Stomach (tissue), 19 donors: ENCODE measurements at places on chromosomes 7 and 10. TPM values are rescaled to one million over a fixed set of nuclear protein-coding genes. Genes with fewer than 3 reads are reported as not detected.

- H3K4me1 ChIP-seq = no peaks in the 10 kb centered on the region
- H3K27me3 ChIP-seq = no peaks in the 10 kb centered on the region
- no peak overlapping the region for H3K4me3 ChIP-seq
- DNase-seq = peak; percentile 66
- no peak overlapping the region for H3K27ac ChIP-seq
These were observed 24.0 kb downstream of the HABP2 start for GRCh38 chr10:113576852-113577251.

DNA sequence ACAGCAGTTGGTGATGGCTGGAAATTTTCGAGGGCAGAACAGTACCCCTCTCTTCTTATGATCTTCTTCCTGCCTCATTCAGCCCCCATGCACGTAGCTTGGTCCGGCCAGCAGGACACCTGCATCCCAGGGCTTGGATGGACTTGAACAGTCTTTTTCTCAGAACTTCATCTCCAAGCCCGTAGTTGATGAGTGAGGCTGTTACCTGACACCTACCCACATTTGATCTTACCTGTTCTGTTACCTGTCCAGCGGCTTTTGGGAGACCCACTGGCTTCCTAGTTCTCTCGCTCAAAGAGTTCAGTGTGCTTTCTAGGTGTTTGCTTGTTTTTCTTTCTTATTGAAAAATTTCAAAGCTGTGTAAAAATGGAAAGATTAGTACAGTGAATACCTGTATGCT is 212.2 kb downstream of the CUX1 start:
- DNase-seq = no peak
- H3K36me3 ChIP-seq = peaks cover 39% of the 10 kb centered on the region
- no peak overlapping the region for H3K4me3 ChIP-seq
- H3K27ac ChIP-seq = no peak overlapping the region
- no peaks in the 10 kb centered on the region for H3K27me3 ChIP-seq

DNA sequence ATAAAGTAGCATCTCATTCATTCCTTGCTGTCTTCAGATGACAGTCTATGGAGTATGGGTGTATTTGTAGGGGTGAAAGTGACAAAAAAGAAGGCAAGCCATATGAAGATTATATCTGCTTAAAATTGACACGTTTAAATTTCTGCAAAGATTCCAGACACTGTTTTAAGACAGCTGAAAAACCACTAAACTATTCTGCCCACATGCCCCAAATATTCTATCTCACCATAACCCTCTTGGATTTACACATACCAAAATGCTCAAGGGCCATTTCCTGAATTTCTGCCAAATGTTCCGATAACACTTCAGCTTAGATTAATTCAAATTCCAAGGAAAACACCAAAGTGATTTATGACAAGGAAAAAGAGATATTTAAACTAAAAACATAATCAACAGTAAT is 99.9 kb upstream of the IL6 start:
- H3K4me1 ChIP-seq = no peaks in the 10 kb centered on the region
- no peak overlapping the region for H3K4me3 ChIP-seq
- H3K36me3 ChIP-seq = no peaks in the 10 kb centered on the region
- H3K27ac ChIP-seq = no peak overlapping the region
- H3K27me3 ChIP-seq = no peaks in the 10 kb centered on the region
- DNase-seq = no peak

- H3K27ac ChIP-seq = peak overlapping the region; percentile 50
- DNase-seq = no peak
- peaks cover 23% of the 10 kb centered on the region for H3K27me3 ChIP-seq
- peaks cover 8% of the 10 kb centered on the region for H3K4me1 ChIP-seq
- H3K4me3 ChIP-seq = peak overlapping the region; percentile 25
- H3K36me3 ChIP-seq = no peaks in the 10 kb centered on the region
These were observed 46.0 kb downstream of the ZNF777 start for GRCh38 chr7:149414745-149415390.

GRCh38 chr10:112746329-112746728 is 203.7 kb upstream of the TCF7L2 start:
- H3K4me1 ChIP-seq = peaks cover 12% of the 10 kb centered on the region
- no peak for DNase-seq
- H3K27ac ChIP-seq = no peak overlapping the region
- H3K36me3 ChIP-seq = no peaks in the 10 kb centered on the region

DNA sequence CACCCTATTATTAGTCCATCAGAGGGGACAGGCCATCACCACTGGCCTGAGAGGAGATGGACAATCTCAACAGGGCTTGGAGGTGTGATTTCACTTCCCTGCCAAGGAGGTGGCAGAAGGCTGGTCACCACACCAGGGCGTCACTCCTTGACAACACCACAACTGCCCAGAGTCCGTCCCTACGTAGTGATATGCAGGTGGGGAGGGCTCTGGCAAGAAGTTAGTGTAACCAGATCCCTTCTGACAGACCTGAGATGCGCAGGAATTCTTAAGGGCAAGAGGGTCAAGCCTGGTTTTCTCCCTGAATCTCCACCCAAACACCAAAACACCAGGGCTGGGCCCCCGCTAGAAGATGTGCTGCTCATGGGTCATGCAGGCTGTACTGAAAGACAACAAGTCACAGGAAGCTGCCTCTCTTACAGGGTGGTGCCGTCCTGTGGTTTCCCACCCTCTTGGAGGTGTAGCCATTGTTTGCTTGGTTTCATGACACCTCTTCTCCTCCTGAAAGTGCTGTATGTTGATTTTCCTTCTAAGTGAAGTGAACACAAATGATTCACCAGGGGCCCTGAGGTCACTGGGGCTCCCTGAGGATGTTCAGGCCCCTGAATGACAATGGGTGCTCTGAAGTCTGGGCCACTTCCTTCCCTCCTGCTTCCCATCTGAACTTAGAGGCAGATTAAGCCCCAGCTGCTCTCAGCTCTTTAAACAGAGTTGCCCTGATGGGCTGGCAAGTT is 27.1 kb downstream of the ATXN7L1 start:
- no peak for DNase-seq
- no peaks in the 10 kb centered on the region for H3K4me1 ChIP-seq
- H3K27ac ChIP-seq = no peak overlapping the region
- no peaks in the 10 kb centered on the region for H3K36me3 ChIP-seq
- H3K4me3 ChIP-seq = no peak overlapping the region

DNA sequence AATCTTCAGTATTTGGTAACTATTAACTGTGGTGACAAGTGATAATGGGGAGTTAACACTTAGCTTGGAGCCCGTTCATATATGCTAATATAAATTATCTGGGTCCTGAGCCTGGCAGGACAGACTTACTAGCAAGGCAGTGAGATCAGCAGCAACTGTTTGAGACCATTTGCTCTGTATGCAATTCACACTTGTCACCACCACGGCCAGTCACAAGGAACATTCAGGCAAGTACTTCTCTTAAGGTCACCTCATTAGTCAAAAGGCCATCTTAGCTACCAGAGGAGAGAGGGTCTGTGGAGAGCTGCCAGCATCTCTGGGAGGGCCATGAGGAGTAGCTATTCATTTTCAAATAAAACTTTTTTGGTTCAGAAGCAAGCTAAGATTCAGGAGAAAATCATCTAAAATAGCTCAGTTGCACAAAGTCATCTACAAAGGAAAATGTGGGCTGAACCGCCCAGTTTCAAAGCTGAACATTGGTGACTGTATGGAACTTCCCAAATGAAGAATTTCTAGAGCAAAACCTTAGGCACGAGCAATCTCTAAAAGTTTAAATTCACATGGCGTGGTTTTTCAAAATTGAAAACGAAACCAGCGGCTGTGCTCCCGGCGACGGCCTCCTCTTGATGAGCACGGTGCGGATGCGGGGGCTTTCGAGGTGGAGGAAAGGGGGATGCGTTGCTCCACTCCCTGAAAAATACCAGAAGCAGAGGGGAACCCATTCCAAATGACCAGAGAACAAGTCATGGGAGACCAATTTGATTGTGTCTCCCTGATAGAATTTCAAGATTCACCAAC is 233.5 kb upstream of the MGMT start:
- H3K4me1 ChIP-seq = no peaks in the 10 kb centered on the region
- no peak overlapping the region for H3K27ac ChIP-seq
- no peaks in the 10 kb centered on the region for H3K36me3 ChIP-seq
- H3K4me3 ChIP-seq = no peak overlapping the region
- H3K27me3 ChIP-seq = no peaks in the 10 kb centered on the region
- no peak for DNase-seq

DNA sequence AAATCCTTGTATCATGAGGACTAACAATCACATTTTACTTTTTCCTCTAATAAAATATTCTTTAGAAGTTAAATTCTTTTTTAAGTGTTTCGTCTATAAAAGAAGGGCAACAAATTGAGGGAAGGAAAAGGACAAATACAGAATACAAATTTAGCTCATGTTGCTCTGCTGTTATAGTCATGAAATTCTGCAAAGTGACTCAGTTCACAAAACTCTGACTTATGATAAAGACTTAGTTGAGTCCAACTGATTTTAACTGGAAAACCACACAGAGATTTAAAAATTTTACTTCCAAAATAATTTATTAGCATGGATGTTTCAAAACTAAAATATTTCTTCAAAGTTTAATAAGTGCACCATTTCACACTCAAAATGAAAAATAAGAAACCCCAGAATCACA is 75.0 kb upstream of the GPR22 start:
- H3K27me3 ChIP-seq = no peaks in the 10 kb centered on the region
- peaks cover 7% of the 10 kb centered on the region for H3K36me3 ChIP-seq
- no peak overlapping the region for H3K4me3 ChIP-seq
- no peaks in the 10 kb centered on the region for H3K4me1 ChIP-seq
- no peak for DNase-seq
- no peak overlapping the region for H3K27ac ChIP-seq

- H3K27ac ChIP-seq = no peak overlapping the region
- no peak for DNase-seq
- H3K36me3 ChIP-seq = no peaks in the 10 kb centered on the region
- H3K27me3 ChIP-seq = no peaks in the 10 kb centered on the region
These were observed 38.8 kb downstream of the AKR1B15 start for GRCh38 chr7:134587750-134588149.

DNA sequence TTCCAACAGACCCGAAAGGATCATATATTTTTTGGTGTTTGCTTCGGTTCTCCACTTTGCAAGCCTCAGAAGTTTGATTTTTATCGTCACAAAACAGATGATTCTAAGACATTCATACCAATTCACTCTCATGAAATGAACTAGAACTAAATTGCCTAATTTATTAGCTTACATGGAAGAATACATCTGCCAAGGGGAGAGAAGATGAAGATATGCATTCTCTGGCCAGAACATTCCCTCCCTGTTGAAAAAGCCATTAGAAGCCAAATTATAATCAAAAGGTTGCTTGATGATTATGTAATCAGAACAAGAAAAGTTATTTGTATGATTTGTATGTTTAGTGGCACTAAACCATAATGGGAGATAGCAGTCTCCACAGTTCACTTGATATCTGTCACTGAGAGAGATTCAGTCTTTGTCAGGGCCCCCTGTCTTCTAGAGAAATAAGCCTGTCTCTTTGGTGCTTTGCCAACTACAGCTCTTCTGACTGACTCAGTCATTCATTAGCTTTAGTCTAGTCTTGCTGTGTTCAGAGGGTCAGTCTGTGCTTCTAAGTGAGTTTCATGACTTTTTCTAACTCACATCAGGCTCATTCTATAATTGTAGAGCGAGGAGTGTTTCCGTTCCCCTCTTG is 95.3 kb upstream of the GNAI1 start:
- H3K36me3 ChIP-seq = no peaks in the 10 kb centered on the region
- no peaks in the 10 kb centered on the region for H3K27me3 ChIP-seq
- H3K4me3 ChIP-seq = no peak overlapping the region

GRCh38 chr10:34454590-34455261 is 360.4 kb downstream of the PARD3 start:
- no peaks in the 10 kb centered on the region for H3K27me3 ChIP-seq
- H3K36me3 ChIP-seq = no peaks in the 10 kb centered on the region
- no peak overlapping the region for H3K27ac ChIP-seq
- DNase-seq = peak; percentile 12

GRCh38 chr10:92572362-92573090 is 1.4 kb downstream of the IDE start:
- H3K36me3 ChIP-seq = peaks cover 11% of the 10 kb centered on the region
- H3K4me1 ChIP-seq = peaks cover 42% of the 10 kb centered on the region
- H3K27ac ChIP-seq = peak overlapping the region; percentile 94
- peak overlapping the region; percentile 94 for H3K4me3 ChIP-seq

GRCh38 chr10:13867822-13868221 is 281.1 kb downstream of the PRPF18 start:
- DNase-seq = no peak
- no peaks in the 10 kb centered on the region for H3K36me3 ChIP-seq
- no peaks in the 10 kb centered on the region for H3K27me3 ChIP-seq
- H3K4me3 ChIP-seq = no peak overlapping the region
- H3K27ac ChIP-seq = no peak overlapping the region
- H3K4me1 ChIP-seq = peaks cover 3% of the 10 kb centered on the region

DNA sequence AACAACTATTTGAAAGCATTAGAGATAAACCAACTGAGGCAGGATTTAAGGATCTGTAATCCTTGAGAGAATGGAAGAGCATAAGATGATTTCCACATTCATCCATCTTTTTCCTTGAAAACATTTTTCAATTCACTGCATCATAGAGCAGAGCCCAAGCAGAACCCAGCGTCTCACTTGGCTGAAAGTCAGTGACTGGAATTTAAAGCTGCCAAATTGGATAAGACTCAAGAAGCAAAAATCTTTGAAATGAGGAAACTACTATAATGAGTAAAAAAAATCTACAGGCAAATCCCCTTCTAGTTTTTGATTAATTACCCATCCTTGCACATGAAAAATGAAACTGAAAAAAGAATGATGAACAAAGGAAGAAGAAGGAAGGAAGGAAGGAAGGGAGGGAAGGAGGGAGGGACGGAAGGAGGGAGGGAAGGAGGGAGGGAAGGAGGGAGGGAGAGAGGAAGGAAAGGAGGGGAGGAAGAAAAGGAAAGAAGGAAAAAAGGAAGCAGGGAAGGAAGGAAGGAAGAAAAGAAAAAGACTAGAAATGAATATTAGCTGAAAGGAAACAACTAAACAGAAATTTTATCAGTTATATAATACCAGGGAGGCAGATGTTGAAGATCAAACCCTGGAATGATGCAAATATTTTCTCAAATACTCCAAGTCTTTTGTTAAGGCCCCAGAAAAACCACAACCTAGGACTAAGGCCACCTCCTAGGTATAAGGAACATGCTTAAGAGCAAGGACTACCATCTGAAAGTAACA is 336.3 kb upstream of the MAGI2 start:
- no peaks in the 10 kb centered on the region for H3K4me1 ChIP-seq
- H3K27me3 ChIP-seq = no peaks in the 10 kb centered on the region
- no peaks in the 10 kb centered on the region for H3K36me3 ChIP-seq
- H3K27ac ChIP-seq = no peak overlapping the region
- DNase-seq = no peak

GRCh38 chr7:42831718-42832522 is 80.0 kb downstream of the C7orf25 start:
- no peaks in the 10 kb centered on the region for H3K36me3 ChIP-seq
- peaks cover 16% of the 10 kb centered on the region for H3K4me1 ChIP-seq

GRCh38 chr7:38886265-38886664 is 22.7 kb downstream of the VPS41 start:
- H3K36me3 ChIP-seq = no peaks in the 10 kb centered on the region
- DNase-seq = no peak
- H3K4me1 ChIP-seq = no peaks in the 10 kb centered on the region
- H3K4me3 ChIP-seq = no peak overlapping the region
- no peaks in the 10 kb centered on the region for H3K27me3 ChIP-seq

The CTAGE8 gene
- total RNA-seq = 12.5 TPM

The SPAM1 gene
- not detected for total RNA-seq

The IGF2BP3 gene
- total RNA-seq = not detected

The IL6 gene
- not detected for total RNA-seq
